ENCODE measurements at places on chromosomes 13 and 19.

GRCh38 chr19:39826311-39826945, 7.5 kb downstream of the DYRK1B start:
- no peak for ATAC-seq

DNA sequence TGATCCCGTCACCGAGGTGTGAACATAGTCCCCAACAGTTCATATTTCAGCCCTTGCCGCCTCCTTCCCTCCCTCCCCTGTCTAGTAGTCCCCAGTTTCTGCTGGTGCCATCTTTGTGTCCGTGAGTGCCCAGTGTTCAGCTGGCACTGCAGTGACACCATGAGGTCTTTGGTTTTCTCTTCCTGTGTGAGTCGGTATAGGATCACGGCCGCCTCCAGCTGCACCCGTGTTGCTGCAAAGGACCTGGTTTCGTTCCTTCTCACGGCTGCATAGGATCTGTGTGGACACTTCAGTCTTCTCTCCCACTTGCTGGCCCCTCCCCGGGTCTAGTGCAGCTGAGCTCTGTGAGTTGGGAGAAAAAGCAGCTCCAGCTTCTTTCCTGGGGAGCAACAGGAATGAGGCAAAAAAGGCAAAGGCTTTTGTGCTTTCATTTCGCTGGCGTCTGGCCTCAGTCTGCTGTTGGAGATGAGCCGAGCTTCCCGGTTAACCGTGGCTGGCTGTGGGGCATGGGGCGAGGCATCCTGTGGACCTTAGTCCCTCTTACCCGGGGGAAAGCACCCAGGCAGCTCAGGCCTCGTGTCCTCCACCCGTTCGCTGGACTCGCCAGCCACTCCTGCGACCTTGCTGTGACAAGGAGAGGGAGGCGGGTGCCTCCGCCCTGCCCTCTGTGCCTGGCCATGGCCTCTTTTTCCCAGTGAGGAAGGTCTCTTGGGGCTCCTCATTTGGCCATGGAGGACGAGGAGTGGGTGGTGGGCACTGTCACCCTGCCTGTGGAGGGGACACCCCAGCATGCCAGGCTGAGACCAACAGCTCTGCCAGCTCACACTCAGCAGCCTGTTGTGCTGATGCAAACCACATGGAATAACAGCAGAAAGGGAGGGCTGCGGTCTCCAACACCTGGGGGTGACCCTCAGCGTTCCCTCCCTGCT, 196.5 kb downstream of the TEX29 start:
- ATAC-seq: no peak

- ATAC-seq: no peak
Measured at GRCh38 chr19:37309834-37310575, 60.9 kb upstream of the ZNF527 start.

DNA sequence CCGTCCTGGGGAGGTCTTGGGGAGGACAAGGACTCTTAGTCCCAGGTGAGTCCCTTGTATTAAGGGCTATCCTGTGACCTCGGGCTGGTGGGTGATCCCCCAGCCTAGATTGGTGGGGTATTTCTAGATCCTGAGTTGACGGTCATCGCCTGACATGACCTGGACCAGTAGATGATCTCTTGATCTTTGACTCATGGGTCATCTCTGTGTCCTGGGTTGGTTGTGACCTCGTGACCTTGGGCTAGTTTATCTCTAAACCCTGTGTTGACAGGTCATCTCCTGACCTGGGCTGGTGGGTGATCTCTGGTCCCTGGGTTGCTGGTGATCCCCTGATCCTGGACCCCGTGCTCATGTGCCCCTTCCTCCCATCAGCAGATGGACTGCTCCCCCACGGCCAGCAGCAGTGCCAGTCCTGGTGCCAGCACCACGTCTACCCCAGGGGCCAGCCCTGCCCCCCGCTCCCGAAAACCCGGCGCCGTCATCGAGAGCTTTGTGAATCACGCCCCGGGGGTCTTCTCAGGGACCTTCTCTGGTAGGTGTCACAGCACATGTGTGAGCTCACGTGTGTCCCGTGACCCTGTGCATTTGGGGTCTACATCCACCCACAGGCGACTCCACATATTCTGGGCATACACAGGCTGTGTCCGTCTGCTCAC, 6.3 kb downstream of the MIDN start:
- ATAC-seq: no peak

GRCh38 chr19:50556282-50557008, 11.8 kb downstream of the LRRC4B start:
- peak; percentile 95 for ATAC-seq

GRCh38 chr13:95624020-95624419, 20.5 kb downstream of the DZIP1 start:
- ATAC-seq: no peak

- ATAC-seq: no peak
Measured at GRCh38 chr19:36377541-36378178, 1.3 kb downstream of the ZFP14 start.

GRCh38 chr19:48720251-48720612, 707 bp upstream of the MAMSTR start:
- ATAC-seq: no peak

DNA sequence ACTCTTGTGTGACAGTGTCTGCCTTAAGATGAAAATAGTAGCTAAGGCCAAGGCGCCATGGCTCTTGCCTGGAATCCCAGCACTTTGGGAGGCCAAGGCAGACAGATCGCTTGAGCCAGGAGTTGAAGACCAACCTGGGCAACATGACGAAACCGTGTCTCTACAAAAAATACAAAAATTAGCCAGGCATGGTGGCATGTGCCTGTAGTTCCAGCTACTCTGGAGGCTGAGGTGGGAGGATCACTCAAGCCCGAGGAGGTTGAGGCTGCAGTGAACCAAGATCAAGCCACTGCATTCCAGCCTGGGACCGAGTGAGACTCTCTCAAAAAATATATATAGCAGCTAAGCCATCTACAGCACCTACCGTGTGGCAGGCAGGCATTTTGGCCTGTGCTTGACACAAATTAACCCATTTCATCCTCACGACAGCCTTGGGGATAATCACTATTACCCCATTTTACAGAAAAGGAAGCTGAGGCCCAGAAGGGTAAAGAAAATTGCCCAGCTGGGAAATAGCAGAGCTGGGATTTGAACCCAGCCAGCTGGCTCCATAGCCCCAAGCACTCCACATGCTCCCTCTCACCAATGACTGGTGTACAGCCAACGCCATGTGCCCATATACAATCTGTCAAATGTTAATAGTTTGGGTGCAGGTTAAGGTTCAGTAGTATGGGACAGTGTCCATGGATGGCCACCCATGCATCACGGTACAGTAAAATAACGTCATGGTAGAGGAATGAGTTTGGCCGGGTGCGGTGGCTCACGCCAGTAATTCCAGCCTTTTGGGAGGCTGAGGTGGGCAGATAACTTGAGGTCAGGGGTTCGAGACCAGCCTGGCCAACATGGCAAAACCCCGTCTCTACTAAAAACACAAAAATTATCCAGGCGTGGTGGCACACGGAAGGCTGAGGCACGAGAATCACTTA, 3.1 kb downstream of the SLC1A5 start:
- no peak for ATAC-seq

- ATAC-seq: peak; percentile 99
Measured at GRCh38 chr13:59236309-59236919, 927.3 kb downstream of the DIAPH3 start.

DNA sequence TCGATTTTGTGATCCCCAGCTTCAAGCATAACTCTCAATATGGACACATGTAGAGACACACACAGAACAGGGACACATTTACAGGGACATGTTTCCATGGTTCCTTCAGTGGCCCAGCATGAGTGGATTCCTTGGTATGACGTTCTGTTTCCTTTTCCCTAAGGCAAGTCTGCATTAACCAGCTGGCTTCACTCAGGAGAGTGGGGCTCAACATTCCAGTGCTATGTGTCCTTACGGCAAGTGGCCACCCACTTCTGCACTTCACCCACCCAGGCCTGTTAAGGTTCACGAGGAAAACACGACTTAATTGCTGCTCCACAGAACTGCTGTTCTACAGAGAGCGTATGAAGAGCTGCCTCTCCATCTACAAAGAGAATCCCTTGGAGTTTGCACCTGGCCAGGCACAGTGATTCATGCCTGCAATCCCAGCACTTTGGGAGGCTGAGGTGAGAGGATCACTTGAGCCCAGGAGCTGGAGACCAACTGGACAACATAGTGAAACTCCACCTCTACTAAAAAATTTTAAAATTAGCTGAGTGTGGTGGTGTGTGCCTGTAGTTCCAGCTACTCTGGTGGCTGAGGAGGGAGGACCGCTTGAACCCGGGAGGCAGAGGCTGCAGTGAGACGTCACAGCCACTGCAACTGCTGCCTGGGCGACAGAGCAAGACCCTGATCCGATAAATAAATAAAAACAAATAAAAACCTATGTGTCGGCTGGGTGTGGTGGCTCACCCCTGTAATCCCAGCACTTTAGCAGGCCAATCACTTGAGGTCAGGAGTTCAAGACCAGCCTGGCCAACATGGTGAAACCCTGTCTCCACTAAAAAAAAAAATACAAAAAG, 32.5 kb downstream of the BRD4 start:
- ATAC-seq: no peak

GRCh38 chr13:49679246-49679645, 12.0 kb downstream of the EBPL start:
- ATAC-seq: no peak

DNA sequence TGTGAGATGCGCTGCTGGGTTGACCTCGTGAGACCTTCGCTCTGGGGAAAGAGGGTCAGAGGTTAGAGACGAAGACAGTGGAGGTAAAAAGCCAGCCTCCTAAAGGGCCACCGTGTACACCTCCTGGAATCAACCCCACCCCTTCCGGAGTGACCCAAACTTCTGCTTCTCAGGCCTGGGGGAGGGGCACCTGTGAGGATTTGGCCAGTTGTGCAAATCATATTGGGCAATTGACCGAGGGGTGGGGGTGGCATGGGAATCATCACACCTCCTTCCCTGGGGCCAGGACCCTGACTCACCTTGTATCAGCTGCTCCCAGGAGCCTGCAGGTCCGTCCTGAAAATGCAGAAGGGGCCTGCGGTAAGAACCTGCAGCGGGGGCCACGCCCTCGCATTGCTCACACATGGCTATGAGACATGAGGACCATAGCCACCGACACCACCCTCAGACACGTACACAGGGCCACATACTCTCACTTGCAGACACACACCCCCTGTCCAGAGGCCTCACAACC, 2.8 kb downstream of the TNFSF14 start:
- no peak for ATAC-seq

- ATAC-seq: no peak
Measured at GRCh38 chr13:65378943-65379519, 1851.1 kb downstream of the PCDH9 start.

DNA sequence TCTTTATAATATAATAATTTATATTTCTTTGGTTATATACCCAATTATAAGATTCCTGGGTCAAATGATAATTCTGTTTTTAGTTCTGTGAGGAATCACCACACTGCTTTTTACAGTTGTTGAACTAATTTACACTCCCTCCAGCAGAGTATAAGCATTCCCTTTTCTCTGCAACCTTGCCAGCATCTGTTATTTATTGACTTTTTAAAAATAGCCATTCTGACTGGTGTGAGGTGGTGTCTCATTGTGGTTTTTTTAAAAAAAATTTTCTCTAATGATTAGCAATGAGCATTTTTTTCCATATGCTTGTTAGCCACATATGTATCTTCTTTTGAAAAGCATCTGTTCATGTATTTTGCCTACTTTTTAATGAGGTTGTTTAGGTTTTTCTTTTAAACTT, 122.2 kb downstream of the ZNF486 start:
- no peak for ATAC-seq

- ATAC-seq: no peak
Measured at GRCh38 chr13:91132786-91133185, 214.7 kb upstream of the MIR17HG start.

GRCh38 chr13:38693641-38694040, 6.8 kb downstream of the FREM2 start:
- ATAC-seq: no peak

- ATAC-seq: no peak
Measured at GRCh38 chr13:30882026-30882850, 23.8 kb upstream of the MEDAG start.

- ATAC-seq: peak; percentile 39
Measured at GRCh38 chr19:39398297-39398864, 7.2 kb downstream of the MED29 start.

DNA sequence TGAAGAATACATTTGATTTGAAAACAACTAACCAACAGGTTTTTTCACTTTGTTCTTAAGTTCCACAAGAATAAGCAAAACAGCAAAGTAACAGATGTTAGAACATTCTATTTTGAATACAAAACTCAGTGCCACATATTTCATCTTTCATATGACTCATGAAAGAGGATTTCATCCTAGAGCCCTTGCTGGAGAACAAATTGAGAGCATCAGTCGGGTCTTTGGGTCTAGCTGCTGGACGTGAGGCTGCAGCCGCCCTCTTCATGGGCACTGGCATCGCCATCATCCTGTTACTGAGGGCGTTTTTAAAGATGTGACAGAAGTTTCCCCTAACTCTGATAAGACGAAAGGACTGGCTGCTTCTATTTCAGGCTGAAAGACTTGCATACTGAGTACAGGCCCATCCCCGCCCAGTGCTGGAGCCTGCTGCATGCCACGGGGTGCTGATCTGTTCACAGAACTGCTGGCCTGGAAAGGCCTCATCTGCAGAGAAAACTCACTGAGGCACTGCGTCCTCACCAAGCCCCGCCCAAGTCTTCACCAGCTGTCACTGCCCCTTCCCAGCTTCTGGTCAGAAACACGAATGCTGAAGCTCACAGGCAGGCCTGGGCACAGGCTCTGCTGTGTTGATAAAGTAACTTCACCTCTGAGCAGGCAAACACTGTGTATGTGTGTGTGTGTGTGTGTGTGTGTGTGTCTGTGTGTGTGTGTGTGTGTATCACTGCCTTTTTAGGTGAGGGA, 101.4 kb downstream of the TUBGCP3 start:
- peak; percentile 35 for ATAC-seq

GRCh38 chr19:53824134-53824611, at the start of gene NLRP12:
Gene NLRP12 (minus strand): TSS chr19:53824314. CDS start chr19:53824174, 140 bp downstream.
- no peak for ATAC-seq

- peak; percentile 20 for ATAC-seq
Measured at GRCh38 chr13:62110079-62110478, 694.4 kb upstream of the PCDH20 start.

DNA sequence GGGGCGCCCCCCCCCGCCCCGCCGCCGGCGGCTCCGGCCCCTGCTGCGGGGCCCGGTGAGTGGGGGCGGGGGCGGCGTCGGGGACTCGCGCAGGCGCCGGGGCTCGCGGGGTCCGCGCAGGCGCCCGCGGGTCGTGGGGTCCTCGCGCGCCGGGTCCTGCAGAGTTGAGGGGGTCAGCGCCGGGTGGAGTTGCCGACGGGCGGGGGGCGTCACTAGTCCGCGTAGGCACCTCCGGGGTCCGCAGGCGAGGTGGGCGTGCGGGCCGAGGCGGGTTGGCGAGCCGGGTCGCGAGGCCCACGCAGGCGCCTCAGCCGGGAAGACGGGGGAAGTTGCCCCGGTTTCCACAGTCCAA, 365 bp downstream of the PPP6R1 start:
- ATAC-seq: peak; percentile 21

GRCh38 chr13:42170029-42170428, 101.9 kb upstream of the AKAP11 start:
- no peak for ATAC-seq

GRCh38 chr13:91904597-91904996, 506.2 kb downstream of the GPC5 start:
- ATAC-seq: no peak

DNA sequence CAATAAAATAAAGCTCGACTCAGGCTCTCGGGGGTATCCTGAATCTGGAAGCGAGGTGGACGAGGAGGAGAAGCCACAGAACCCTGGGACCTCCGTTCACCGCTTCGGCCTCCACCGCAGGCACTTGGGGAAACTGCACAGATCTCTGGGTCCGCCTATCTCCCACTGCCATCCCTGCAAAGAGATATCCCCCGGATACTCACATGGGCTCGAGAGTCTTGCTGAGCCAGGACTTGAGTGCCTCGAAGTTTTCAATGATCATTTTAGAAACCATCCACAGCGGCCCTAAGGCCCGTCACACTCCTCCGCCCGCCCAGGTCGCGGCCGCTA, 589 bp downstream of the RBM26 start:
- ATAC-seq: peak; percentile 4

GRCh38 chr13:72121466-72121865, 254.5 kb upstream of the DACH1 start:
- ATAC-seq: no peak
